ENCODE measurements at places on chromosomes 11 and 22.
A peak's percentile ranks its signal among the peaks of the same experiment; 100 is the strongest.

- no peak for DNase-seq
- H3K27ac ChIP-seq: no peak overlapping the region
- peaks cover 15% of the 10 kb centered on the region for H3K4me1 ChIP-seq
- no peak overlapping the region for H3K4me3 ChIP-seq
- peaks cover 5% of the 10 kb centered on the region for H3K27me3 ChIP-seq
These were observed 2.4 kb upstream of the MUC6 start for GRCh38 chr11:1038921-1039320.

GRCh38 chr11:121814962-121815361, 301.1 kb downstream of the BLID start:
- no peak overlapping the region for H3K27ac ChIP-seq
- H3K36me3 ChIP-seq: no peaks in the 10 kb centered on the region
- H3K4me1 ChIP-seq: no peaks in the 10 kb centered on the region
- DNase-seq: no peak
- no peaks in the 10 kb centered on the region for H3K27me3 ChIP-seq
- no peak overlapping the region for H3K4me3 ChIP-seq

GRCh38 chr22:44448271-44448830, 49.7 kb downstream of the RTL6 start:
- no peak for DNase-seq
- H3K4me1 ChIP-seq: no peaks in the 10 kb centered on the region
- H3K4me3 ChIP-seq: no peak overlapping the region
- H3K27ac ChIP-seq: no peak overlapping the region

DNA sequence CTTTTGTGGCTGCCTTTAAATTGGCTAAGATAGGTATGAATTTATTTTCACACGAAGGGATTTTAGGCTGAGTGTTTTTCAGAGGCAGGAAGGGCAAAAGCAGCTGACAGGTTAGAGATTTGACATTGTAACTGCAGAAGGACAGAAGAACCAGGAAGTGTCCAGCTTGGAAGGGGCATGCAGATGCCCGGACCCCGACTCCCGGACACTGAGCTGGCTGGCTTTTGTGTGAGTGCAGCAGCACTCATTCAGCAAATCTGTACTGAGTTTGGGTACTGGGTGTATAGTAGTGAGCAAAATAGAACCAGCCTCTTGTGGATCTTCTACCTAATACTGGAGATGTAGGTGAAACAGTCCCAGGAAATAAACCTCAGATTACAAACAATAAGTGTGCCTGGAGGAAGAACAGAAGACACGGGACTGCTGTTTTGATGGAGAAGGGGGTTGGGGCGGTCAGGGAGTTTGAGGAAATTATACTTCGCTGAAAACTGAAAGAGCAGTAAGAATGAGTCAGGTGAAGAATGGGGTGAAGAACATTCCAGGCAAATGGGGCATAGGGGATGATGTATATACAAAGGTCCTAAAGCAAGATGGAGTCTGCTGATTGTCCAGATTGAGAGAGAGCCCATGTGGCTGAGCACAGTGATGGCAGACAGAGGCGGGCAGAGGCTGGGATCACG, 64.6 kb downstream of the PPFIBP2 start:
- peaks cover 4% of the 10 kb centered on the region for H3K36me3 ChIP-seq
- peaks cover 51% of the 10 kb centered on the region for H3K4me1 ChIP-seq
- peak overlapping the region; percentile 94 for H3K27ac ChIP-seq
- H3K4me3 ChIP-seq: peak overlapping the region; percentile 54
- H3K27me3 ChIP-seq: no peaks in the 10 kb centered on the region

- H3K36me3 ChIP-seq: no peaks in the 10 kb centered on the region
- no peak overlapping the region for H3K4me3 ChIP-seq
- peaks cover 13% of the 10 kb centered on the region for H3K4me1 ChIP-seq
- DNase-seq: no peak
- no peaks in the 10 kb centered on the region for H3K27me3 ChIP-seq
- no peak overlapping the region for H3K27ac ChIP-seq
These were observed 70.6 kb upstream of the ZC3H12C start for GRCh38 chr11:110022548-110022947.

- H3K4me1 ChIP-seq: no peaks in the 10 kb centered on the region
- no peak for DNase-seq
- H3K36me3 ChIP-seq: no peaks in the 10 kb centered on the region
These were observed 21.6 kb upstream of the RIC3 start for GRCh38 chr11:8190431-8190830.

DNA sequence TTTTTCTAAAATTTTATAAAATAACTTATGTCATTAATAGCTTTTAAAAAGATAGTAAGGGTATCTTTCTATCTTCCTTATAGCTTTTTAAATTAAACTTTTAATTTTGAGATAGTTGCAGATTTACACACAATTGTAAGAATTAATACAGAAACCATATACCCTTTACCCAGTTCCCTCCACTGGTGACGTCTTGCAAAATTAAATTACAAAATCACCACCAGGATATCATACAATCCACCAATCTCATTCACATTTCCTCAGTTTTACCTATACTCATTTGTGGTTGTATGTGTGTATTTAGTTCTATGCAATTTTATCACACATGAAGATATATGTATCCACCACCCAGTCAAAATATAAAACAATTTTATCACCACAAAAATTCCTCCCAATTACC, 10.0 kb downstream of the SBF2 start:
- no peak overlapping the region for H3K4me3 ChIP-seq
- no peaks in the 10 kb centered on the region for H3K27me3 ChIP-seq
- no peak for DNase-seq
- H3K4me1 ChIP-seq: peaks cover 17% of the 10 kb centered on the region
- no peaks in the 10 kb centered on the region for H3K36me3 ChIP-seq

- no peaks in the 10 kb centered on the region for H3K36me3 ChIP-seq
- H3K27me3 ChIP-seq: no peaks in the 10 kb centered on the region
- H3K4me1 ChIP-seq: peaks cover 29% of the 10 kb centered on the region
- peak overlapping the region; percentile 91 for H3K27ac ChIP-seq
- H3K4me3 ChIP-seq: no peak overlapping the region
These were observed 23.2 kb downstream of the AMOTL1 start for GRCh38 chr11:94791216-94791889.

All from large intestine (tissue), 12 donors.